ENCODE measurements at places on chromosomes 3 and 15.

DNA sequence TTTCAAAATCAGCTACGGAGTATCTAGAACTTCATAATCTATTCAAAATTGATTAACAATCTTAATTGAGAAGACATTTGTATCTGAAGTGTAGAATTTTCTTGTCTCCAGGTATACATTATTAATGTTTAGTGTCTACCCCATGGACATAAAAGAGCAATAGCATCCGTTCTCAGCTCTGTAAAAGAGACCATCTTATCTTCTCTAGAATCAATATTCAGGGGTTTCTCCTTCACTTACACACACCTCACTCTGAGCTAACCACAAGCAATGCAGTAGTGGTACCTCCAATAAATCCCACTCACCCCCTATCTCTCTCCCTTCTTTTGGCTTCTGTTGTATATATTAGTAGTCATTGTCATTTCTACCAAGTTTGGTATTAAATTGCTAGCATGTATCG, 16.2 kb downstream of the MBNL1 start:
- no peak for DNase-seq

- no peak for DNase-seq
These were observed 387.4 kb upstream of the C2CD4B start for GRCh38 chr15:62552444-62552843.

- DNase-seq = no peak
These were observed 150.9 kb upstream of the MCTP2 start for GRCh38 chr15:94080416-94080815.

GRCh38 chr3:127484601-127485388, 105.7 kb downstream of the TPRA1 start:
- no peak for DNase-seq

GRCh38 chr3:124812291-124813265, 74.6 kb downstream of the ITGB5 start:
- no peak for DNase-seq

DNA sequence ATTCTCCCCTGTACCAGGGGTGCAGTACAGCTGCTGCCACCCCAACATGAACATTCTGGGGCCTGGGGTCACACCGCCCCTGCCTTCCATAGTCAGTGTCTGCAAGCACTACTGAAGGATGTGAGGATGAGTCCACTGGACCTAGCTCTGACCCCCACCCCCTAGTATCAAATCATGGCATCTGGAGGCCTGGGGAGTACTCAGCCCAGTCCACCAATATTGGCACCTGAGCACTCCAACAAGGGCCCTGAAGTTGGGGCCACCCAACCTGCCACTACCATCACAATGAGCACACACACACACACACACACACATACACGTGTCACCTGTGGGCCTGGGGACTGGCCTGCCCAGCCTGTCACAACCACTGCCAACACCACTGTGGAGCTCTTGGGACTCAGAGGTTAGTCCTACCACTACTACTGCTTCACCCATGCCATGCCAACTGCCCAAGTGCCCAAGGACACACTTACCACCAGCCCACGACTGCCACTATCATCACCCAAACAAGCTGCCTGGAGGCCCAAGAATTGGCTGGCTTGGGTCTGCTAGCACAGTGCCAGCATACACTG, 253.9 kb downstream of the MCTP2 start:
- DNase-seq = no peak

GRCh38 chr3:126361211-126361610, 4.0 kb upstream of the KLF15 start:
- no peak for DNase-seq

DNA sequence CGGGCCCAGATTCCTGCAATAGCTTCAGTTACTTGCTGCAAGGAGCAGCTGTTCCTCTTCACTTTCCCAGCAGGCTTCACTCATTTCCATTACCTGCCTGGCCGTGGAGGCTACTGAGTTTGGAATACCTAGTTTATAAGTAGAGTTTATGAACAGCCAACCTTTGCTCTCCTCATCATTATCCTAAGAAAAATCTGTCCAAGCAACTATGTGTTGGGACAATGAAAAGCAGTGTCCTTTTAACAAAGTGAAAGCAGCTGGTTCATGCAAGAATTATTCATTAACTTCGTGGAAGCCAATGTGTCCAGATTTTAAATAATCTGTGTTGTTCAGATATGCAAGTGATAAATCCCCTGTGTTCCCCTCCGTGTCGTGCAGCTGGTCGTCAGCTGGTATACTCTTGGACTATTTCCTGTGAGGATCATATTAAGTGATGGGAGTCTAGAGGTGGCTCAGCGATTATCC, 39.3 kb upstream of the SSR3 start:
- DNase-seq = no peak

- DNase-seq = peak; percentile 42
These were observed 14.4 kb downstream of the ATP13A3 start for GRCh38 chr3:194472290-194472920.

DNA sequence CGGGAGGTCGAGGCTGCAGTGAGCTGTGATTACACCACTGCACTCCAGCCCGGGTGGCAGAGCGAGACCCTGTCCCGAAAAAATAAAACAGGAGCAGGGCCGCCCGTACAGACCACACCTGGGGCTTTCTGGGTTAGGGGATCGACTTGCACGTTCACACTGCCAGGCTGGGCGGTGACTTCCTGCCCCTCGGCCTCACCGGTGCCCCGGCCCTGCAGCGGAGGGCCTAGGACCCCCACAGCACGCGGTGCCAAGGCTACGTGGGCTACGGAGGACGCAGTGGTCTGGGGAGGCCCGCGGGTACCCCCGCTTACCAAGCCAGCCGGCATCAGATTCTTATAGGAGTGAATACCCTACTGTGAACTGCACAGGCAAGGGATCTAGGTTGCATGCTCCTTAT, 11.6 kb upstream of the TTC14 start:
- DNase-seq = no peak

DNA sequence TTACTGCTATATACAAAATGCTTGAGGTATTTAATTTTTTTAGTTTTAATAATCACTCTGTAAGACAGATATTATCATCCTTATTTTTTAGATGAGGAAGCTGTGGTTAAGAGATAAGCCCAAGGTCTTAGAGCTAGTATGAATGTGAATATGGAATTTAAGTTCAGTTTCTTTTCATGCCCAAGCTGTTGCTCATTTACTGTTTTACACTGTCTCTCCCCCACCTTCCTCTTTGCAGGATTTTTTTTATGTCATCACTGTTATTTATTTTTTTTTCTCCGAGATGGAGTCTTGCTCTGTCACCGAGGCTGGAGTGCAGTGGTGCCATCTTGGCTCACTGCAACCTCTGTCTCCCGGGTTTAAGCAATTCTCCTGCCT, 22.5 kb downstream of the MAP2K5 start:
- no peak for DNase-seq

- DNase-seq = no peak
These were observed 5.7 kb downstream of the IFRD2 start for GRCh38 chr3:50286322-50287227.

DNA sequence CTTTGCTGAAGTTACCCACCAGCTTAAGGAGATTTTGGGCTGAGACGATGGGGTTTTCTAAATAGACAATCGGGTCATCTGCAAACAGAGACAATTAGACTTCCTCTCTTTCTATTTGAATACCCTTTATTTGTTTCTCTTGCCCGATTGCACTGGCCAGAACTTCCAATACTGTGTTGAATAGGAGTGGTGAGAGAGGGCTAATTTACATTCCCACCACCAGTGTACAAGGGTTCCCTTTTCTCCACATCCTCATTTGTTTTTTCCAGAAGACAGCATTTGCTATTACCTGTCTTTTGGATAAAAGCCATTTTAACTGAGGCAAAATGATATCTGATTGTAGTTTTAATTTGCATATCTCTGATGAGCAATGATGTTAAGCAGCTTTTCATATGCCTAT, 329.9 kb upstream of the TPRG1 start:
- DNase-seq = no peak

DNA sequence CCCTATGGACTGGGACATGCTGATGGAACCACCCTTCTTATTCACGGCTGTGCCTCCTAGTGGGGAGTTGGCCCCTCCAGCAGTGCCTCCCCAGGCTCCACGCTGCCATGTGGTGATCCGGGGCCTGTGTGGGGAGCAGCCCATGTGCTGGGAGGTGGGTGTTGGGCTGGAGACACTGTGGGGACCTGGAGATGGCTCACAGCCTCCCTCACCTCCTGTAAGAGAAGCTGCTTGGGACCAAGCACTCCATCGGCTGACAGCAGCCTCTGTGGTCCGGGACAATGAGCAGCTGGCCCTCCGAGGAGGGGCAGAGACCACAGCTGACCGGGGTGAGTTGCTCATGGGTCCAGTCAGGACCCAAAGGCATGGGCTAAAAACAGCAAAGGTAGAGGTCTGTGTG, 9.1 kb downstream of the ALG3 start:
- DNase-seq = no peak

DNA sequence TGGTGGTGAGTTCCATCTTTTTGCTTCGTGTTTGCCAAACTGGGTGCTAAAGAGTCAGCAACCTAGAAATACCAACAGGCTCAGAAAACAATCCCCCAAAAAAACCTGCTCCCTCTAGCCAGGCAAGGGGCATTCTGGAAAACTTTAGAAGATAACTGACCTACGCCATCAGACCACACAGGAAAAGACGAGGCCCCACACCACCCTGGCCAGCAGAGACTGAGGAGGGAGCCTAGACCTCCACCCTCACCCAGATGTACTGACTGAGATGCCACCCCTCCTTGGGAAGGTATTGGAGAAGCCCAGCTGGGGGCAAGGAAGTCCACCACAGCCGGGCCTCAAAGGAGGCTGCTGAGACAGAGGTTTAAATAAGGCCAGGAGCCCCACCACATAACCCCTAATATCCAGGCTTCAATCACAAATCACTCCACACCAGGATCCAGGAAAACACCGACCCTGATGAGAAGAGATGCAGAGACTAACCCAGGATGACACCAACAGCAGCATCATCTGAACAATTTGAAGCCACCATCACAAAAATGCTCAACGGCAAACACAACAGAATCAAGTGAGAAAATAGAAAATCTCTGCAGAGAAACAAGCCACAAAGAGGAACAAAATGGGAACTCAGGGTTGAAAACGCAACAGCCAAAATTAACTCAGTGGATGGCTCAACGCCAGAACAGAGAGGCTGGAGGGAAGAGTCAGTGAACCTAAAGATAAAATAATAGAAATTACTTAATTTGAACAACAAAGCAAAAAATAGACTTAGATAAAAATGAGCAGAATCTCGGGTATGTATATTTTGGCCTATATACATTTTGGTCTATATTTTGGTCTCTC, 61.0 kb downstream of the TPRA1 start:
- DNase-seq = no peak

DNA sequence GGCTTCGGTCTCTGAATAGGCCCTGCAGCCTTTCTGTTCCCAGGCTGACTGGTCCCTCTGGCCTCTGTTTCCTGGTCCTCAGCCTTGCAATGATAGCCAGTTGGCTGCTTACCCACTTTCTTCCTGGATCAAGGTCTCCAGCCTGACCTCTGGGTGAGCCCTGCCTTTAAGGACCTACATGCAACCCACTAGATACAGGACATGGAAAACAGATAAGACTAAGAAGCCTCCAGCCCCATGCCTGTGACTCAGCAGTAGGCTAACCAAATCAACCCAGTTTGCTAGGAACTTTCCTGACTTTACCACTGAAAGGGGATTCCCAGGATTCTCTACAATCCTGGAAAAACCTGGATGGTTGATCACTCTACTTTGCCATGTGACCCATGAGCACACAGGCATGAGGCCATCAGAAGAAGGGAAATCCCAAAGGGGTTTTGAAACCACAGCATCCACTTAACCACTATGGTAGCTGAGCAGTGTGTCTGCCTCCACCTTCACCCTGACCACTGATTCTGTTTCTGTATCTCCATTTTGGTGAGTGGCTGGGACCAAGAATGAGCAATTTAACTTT, 188.1 kb downstream of the CHST2 start:
- no peak for DNase-seq

DNA sequence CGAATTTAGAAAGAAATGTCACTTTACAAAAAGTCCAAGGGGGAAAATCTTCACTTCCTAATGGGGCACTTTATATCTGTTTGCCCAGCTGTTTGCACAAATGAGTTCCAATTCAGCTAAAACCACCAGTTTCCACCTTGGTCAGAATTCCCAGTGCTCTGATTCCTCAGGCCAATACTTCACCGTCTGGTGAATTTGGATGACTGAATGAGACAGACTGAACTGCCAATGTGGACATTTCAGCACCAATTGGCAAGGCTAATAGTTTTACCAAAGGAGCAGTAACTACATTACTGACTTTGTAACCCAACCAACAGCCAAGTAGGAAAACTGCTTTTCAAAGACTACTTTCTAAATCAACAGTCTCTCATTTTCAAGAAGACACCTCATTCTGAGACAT, 51.8 kb downstream of the ABI3BP start:
- DNase-seq = no peak

DNA sequence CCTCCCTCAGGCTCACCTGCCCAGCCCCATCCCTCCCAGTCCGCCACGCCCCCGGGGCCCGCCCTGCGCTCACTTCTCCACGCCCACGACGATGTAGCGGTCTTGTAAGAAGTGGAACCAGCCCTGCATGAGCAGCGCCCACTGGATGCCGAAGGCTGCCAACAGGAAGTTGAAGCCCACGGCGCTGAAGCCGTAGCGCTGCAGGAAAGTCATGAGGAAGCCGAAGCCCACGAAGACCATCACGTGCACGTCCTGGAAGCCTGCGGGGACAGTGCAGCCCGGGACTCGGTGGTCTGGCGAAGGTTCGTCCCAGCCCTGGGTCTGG, 9.7 kb downstream of the RHCG start:
- no peak for DNase-seq

- DNase-seq = no peak
These were observed 52.4 kb upstream of the GOLGA8J start for GRCh38 chr15:30030345-30030744.

Measured in LNCaP clone FGC (cell line).